ENCODE measurements at places on chromosomes 4 and X.

DNA sequence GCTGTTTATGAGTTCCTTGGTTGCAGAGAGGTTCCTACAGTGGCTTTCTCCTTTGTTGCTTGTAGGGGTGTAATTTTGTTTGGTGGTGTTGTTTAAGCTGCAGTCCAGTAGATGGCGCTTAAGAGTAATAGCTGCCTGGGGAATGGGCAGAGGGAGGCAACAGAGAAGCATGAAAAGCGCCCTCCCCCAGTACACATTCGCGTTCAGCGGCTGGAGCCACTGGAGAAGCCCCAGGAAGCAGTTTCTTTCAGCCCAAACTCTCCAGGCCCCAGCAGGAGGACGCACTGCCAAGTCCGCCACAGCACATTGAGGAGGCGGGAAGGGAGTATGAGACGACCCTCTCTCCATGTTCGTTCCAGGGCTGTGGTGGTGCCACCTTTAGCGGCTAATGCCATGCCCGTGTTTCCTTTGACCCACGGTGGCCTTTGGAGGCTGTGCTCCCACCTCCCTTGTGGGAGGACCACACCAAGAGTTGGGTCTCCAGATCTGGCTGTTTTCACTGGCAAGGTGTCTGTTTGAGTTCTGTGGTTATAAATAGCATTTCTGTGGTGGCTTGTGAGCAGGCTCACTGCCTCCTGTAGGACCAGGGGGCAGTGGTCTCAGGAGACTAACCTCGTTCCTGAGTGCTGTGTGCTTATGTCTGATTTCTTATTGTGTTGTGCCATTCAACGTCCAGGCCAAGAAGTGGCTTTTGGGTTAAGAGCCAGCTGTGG lies 252.3 kb downstream of the ARHGAP10 start:
- DNase-seq = no peak

- no peak for DNase-seq
These were observed 102.7 kb upstream of the DHX15 start for GRCh38 chr4:24686866-24687692.

DNA sequence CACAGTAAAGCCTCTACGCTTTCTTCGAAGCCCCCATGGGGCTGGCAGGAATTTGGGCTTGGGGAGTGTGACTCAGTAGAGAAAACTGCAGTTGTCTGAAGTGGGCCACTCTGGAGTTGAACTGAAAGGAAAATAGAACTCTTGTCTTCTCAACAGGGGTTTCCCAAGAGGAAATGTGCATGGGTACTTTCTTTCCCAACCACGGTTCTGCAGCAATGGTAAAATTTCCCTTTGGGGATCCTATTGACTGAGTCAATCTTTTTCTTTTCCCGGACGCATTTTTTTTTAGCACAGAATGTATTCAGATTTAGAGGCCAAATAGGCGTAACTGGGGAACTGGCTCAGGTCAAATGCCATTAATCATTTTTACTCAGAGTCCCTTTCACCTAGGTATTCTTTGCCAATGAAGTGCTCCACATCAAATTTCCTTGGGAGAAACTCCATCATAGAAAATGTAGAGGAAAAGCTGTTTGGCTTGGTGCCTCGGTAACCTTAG lies 269.3 kb downstream of the STIM2 start:
- DNase-seq = no peak

GRCh38 chr4:165537028-165537648 lies 158.3 kb downstream of the CPE start:
- no peak for DNase-seq

- no peak for DNase-seq
These were observed 7.9 kb downstream of the SMIM31 start for GRCh38 chr4:164761746-164762275.

GRCh38 chr4:84753321-84753972 lies 170.5 kb downstream of the CDS1 start:
- DNase-seq = no peak

DNA sequence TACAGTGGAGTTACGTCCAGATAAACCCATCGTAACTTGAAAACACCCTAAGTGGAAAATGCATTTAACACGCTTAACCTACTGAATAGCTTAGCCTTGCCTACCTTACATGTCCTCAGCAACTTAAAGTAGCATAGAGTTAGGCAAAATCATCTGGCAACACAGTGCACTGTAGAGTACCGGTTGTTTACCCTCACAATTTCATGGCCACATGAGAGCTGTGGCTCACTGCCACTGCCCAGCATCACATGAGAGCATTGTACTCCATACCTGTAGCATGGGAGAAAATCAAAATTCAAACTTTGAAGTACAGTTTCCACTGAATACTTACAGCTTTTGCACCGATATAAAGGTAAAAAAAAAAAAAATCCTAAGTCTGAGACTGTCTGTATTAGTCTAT lies 40.6 kb downstream of the GUCY1A1 start:
- no peak for DNase-seq

DNA sequence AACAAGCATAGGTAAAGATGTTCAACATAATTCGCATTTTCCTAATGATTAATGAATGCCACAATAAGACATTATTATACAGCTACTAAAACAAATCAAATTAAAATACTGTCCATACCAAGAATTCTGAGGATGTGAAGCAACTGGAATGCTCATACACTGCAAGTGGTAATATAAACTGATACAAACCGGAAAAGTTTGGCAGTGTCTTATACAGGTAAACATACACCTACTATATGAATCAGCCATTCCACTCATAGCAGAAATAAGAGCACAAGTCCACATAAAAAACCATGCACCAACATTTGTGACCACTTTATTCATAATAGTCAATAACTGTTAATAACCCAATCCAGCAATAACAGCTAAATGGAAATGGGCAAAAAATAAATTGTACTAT lies 79.3 kb downstream of the FBXW7 start:
- DNase-seq = no peak

- no peak for DNase-seq
These were observed 3.4 kb downstream of the NKRF start for GRCh38 chrX:119602701-119603255.

- no peak for DNase-seq
These were observed 9.9 kb upstream of the SMIM10L2A start for GRCh38 chrX:135411893-135412292.

DNA sequence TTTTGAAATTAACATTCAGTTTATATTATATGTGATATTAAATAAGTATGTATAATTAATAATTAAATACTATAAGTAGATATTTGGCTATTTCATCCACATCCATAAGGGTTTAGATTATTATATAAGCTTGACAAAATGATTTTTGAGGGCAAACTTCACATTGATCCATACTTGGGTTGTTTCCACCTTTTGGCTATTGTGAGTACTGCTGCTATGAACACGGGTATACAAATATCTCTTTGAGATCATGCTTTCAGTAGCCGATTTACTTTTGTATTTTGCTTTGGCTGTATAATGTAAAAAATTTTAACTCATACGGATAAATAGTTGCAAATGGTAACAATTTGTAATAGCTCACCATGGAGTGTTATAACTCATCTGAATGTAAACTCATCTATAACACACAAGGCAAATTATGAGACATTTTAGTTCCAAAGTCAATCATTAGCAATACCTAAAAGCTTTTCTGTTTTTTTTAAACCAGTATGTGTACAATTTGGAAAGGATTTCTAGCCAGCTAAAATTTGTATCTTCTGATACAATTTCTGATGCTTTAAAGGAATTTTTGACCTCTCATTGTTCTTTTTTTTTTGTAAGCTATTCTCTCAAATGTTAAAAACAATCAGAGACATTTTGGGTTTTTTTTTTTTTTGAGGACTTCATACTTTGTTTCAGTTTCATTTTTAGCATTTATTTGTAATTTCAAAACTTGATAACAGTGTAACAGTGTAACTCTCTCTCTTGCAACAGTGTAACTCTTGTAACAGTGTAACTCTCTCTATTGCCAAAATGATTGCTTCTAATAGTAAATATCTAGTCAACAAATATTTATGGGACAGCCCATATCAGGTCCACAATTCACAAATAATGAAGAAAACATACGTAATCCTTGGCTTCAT lies 51.8 kb upstream of the ARX start:
- DNase-seq = no peak

DNA sequence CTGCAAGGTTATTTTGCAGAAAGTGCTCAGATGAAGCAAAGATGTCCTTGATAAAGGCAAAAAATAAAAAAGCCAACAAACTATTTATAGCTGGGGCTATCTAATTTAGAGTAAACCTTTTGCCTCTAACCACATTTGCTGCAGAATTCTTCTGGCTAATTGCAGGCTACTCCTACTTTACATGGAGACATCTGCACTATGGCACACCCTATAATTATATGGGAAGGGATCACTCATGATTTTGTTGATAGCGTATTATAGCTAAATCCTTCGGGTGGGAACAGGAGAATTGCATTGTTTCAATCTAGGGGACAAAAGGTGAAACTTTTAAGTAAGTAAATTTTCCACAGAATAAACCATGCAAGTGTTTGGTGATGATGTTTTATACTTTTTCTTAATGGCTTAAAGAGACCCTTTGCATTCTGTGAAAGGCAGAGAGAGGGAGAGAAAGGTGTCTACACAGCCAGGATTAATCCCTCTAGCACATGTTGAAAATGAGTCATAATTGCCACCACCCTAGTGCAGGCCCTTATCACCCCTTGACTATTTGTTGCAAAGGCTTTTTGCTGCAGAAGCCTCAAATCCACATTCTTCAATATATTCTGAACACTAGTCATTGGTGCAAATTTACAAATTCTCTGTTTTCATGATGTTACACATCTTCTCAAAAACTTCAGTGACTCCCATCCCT lies 221.3 kb upstream of the BMP3 start:
- DNase-seq = no peak

DNA sequence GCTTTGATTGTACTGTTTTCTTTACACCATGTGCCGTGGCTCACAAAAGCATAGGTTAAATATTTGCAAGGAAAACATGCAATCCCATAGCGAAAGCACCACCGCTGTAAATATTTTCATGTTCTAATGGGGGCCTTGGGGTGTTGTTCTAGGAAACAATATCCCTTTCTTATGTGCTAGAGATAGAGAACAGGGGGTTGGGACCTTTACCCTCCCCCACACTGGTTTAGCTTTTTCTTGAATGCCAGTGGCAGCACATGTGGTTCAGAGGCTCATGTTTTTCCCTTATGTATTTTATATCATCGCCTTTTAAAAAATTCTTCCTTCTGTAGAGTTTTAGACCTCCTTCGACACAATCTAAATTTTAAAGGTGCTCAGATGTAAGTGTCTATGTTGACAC lies 422.6 kb upstream of the TENM3 start:
- no peak for DNase-seq

DNA sequence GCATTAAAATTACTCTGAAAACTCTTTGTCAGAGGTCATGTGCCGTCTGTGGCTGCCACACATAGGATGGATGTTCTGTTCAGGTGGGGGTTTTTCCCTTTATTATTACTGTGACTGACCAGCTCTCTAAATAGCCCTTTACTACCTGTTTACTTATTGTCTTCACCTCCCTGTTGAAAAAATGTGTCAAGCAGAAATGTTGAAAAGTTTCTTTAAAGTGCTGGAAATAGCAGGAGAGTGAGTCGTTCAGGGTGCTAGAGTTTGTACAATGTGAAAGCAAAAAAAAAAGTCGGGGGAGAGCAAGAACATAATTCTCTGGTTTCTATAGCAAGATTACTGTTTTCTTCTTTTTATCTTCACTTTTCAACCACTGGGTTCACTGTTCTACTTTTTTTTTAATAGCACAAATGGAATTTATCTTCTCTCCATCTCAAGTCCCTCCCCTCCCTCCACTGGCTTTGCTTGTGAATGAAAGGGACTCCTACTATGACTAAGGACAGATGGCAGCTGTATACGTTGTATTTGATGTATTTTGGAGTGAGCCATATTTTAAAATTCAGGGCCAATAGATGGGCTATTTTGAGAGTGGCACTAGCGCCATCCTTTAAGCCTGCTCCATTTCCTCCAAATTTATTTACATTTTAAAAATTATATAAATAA lies 33.3 kb downstream of the ARX start:
- DNase-seq = no peak

- no peak for DNase-seq
These were observed 239.6 kb upstream of the FSTL5 start for GRCh38 chr4:162403419-162403818.

DNA sequence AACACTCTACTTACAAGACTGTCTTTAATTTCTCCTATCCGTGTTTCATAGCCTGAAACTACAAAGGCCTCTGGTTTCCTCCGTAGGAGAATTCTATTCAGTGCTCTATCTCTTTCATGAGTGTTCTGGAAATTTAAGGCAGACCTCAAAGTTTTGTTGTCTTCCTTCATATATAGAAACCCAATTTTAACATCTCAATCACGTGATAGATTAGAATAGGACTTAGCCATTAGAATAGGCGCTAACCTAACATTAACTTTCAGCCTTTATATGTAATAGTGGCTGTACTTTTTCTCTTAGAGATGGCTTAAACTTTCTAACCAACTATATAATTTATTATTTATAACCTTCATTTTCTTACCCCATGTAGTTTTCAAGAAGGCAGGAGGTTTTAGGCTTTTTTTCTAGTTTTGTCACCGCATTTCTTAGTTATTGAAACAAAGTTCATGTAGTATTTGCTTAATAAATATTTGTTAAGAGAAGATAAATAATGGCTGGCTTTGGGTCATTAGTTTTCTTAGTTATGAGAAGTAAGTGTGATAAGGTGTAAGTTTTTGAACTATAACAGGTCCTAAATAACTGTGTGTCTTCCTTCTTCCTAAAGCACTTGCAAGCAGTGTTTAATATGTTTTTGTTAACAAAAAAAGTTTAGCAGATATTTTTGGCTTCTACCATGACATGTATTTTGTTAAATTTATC lies 1504.6 kb upstream of the ADGRL3 start:
- DNase-seq = no peak

DNA sequence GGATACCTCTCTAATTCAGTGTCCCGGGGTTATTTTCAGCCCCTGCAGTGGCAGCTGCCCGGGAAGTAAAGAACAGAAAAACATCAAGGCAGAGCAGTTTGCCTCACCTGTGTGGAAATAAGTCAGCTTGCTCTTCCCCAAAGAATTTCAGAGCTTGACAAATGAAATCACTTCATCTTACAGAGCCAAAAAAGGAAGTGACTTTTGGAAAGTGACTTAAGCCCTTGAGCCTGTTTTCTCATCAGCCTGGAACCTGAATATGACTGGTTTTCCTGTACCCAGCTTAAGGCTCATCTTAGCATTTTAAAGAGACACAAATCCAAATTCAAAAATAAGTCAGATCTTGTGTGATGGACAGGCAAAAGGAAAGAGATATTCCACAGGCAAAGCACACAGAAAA lies 211.6 kb downstream of the RCHY1 start:
- DNase-seq = no peak

GRCh38 chr4:154049457-154050181 lies 260.7 kb upstream of the SFRP2 start:
- no peak for DNase-seq

GRCh38 chrX:2500091-2500802 lies 529 bp downstream of the DHRSX start:
- DNase-seq = no peak

Data from stimulated activated CD8-positive, alpha-beta memory T cell treated with anti-CD3 and anti-CD28 coated beads, Interleukin-15, amount 100 ng/mL, for 24 hours (primary cell).